ENCODE measurements at places on chromosomes 16 and 17.
A peak's percentile ranks its signal among the peaks of the same experiment; 100 is the strongest.

- DNase-seq = no peak
These were observed 72.5 kb downstream of the KNOP1 start for GRCh38 chr16:19645557-19645981.

DNA sequence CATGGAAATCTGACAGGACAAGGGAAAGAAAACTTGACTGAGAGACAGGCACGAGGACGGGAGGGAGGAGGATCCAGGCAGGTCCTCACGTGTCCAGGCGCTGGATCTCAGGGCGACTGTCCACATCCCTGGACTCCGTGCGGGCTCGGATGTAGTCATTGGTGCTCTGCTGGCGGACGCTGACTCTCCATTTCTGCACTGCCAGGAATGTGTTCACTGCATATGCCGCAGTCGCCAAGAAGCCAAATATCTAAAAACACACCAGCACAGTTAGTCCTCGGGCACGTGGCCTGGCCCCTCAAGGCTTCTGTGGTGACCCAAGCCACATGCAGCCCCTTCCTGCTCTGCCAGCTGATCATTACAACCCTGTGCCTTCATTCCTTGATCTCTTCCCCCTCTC, 17.5 kb downstream of the CMTM3 start:
- no peak for DNase-seq

- DNase-seq = no peak
These were observed 35.8 kb upstream of the TBX2 start for GRCh38 chr17:61363601-61364462.

- peak; percentile 2 for DNase-seq
These were observed 3.4 kb downstream of the ANKRD40CL start for GRCh38 chr17:50763716-50764475.
